ENCODE measurements at places on chromosomes 5 and 9.

GRCh38 chr5:45521067-45521466, 175.1 kb downstream of the HCN1 start:
- no peak for DNase-seq

DNA sequence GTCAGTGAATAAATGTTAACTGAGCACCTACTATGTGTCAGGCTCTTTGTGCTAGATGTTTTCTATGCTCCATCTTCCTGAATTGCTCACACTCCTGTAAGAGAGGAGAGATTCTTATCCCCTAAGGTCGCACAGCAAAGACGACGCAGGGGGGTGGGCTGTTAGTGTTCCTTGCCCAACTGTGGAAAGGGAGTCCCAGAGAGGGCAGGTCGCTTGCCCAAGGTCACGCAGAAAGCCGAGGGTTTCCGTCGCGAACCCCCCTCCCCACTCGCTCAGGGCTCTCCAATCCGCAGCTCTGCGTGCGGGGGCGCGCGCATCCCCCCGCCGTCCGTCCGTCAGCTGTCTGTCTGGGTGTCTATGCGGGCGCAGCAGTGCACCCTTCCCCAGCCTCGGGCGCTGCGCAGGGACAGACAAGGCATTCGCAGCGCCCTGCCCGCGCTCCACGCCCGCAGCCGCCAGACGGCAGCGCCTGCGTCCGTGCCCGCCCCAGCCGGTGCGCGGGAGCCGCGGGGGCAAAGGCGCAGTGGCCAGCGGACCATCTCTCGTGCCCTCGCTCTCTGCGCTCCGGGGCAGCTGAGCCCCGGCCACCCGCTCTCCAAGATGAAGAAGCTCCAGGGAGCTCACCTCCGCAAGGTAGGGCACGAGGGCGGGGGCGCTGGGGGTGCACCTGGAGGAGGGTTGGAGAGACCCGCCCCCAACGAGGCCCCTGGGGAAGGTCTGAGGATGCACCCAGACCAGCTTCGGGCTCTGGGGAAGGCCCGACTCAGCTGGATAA, at the start of gene SLC6A7:
TSS of gene SLC6A7 (plus strand) at position 335 of the 775 bp plus-strand sequence. CDS start at position 601, 266 bp downstream.
- DNase-seq: no peak

DNA sequence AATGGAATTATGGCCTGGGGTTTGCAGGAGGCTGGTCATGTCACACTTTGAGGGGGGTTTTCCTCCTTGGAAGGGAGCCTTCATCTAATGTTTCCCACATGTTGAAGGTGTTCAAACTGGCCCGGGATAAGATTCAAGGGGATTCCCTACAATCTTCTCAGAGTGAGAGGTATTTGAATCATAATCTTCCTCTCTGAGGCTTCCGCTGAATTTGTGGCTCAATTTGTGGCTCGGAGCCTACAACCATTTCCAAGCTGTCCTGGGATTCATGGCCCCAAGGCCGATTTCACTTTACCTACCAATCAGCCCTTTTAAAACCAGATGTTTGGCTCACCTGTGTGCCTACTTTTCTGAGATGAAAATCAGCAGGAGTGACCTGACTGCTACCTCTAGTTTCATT, 3.9 kb downstream of the TNC start:
- no peak for DNase-seq

DNA sequence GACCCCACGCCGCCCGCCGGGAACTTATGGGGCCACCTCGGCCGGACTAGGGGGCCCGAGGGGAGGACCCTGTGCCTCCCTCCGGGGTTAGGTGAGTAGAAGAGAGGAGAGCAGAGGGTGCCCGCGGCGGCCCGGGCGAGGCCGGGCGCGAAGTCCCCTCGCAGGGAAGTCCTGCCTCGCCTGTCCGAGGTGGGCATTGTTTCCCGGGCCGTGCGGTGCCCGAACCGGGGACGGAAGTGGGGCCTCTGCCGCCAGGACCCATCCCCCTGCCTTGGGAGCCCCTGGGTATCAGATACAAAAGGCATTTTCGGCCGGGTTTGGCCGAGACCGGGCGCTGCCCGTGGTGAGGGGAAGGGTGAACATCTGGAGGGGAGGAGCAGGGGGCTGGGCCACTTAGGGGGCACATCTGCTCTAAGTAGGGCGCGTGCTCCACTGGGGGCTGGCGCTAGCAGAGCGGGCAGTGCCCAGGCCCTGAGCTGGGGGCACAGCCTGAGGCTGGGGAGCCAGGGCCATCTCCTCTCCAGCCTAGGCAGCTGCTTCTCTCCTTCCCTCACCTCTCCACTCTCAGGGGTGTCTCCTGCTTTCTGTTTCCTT, 48.2 kb downstream of the DAB2IP start:
- DNase-seq: no peak

DNA sequence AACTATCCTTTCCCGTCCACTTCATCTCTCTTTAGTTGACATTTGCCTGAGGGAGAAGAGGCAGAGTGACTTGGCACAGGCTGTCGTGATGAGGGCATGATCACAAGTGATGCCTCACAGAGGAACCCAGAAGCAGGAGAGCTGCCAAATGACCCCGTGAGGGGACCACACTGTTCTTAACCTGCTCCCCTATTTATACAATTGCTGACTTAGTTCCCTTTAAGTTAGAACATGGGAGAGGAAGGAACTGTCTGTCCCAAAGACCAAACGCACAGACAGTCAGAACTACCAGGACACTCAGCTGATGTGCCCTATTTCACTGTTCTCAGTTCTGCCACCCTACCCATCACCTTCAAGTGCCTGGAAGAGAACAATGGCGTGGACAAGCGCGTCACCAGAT, 73.7 kb downstream of the SLC1A3 start:
- no peak for DNase-seq

DNA sequence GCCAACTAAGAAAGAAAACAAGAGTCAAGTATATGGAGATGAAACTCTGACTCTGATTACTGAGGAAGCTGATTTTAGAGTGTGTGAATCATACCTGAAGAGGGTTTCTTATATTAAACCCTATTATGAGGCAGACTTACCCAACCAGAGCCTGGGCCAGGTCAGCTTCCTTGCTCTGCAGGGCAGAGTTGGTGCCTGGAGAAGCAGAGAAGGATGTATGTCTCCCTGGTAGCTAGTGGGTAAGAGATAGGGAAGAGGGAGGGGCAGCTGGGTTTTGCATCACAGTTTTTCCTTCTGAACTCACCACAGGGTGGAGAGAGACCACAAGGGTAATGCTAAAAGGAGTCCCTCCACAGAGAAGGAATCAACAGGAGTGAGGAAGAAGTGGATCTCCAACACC, 104.1 kb downstream of the CMYA5 start:
- no peak for DNase-seq

DNA sequence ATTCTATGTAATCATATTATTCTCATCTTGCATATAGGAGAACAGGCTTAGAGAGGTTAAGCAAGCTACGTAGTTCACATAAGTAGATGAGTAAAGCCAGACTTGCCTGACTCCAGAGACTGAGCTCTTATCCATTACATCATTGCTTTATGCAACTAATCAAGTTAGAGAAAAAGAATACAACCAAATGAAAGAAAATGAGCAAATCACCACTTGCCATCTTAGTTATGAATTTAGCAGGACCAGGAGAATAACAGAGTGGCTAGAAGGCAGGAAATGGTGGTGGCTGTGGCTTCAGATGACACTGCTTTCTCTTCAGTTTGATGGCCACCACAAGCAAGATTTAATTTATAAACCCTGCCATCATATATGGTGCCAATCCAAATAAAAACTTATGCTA, 26.6 kb downstream of the POC5 start:
- no peak for DNase-seq

- DNase-seq: no peak
These were observed 61.7 kb downstream of the SLC38A9 start for GRCh38 chr5:55650386-55650785.

DNA sequence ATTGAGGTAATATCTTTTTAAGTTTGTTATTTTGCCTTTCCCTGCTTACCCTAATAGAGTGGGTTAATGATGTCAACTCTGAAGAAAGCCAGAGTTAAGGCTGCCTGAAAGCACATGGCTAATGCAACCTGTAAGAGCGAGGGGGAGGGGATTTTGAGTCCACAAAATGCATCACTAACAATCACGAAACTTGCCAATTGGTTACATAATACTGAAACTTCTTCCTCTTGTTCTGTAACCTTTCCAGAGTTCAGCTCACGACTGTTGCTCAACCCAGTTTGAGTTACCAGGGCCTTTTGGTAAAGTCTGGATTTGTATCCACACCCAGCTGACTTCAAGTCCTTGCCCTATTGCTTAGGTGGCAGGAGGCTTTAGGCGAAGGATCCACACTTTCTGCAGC, 308.8 kb downstream of the EFNA5 start:
- no peak for DNase-seq

GRCh38 chr5:174101195-174101730, 55.8 kb downstream of the NSG2 start:
- no peak for DNase-seq

GRCh38 chr9:32554591-32554990, 2.2 kb upstream of the TOPORS start:
- DNase-seq: no peak

GRCh38 chr9:26244661-26245451, 566.6 kb upstream of the TUSC1 start:
- no peak for DNase-seq

- DNase-seq: no peak
These were observed 10.8 kb downstream of the FIBCD1 start for GRCh38 chr9:130927995-130928900.

DNA sequence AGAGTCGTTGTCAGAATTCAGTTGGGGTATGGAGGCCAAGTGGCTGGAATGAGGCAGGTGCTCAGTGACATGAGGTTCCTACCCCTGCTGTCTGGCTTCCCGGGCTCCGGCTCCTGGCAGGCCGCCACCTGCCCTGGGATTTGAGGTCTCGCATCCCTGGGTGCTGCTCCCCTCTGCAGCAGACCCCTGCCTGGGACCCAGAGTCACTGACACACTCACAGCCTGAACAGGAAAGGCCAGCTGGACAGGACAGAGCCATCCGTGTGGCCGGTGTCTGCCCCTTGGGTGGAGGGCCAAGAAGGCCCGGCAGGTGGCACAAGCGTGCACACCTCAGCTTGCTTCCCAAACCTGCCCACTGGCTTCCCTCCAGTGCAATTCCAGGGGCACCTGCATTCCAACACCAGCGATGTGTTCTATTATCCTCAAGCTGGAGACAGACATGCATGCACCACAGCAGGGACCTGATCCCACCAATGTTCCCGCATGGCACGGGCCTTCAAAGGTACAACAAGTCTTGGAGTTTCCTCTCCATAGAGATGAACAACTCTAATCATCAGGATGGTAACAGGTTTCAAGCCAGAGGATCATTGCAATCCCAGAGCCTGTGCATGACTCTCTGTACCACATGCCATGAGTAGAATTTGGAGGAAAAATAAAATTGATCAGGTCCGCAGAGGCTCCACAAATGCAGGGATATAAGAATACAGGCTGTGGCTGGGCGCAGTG, 45.6 kb upstream of the RNF130 start:
- DNase-seq: no peak

DNA sequence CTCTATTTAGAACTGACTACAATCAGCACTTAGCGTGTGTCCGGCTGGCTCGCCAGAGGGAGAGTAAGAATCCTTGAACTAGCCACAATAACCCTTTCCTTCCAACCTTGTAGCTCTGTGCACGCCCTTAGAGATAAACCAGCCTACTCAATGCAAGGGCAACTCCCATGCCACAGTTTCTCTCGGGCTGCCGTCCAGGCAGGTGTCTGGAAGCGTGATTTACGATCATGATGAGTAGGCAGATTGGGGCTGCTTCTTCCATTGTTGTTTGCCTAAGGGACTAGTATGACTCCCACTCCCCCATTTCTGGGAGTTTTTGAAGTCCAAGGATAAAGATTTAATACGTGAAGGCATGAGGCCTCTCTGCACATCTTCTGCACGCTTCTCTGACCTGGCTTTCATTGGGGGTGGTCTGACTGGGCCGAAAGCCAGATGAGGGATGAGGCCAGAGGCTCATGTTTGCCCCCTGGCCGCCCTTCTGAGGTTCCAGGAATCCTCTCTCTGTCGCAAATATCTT, 134.0 kb upstream of the MYO10 start:
- DNase-seq: no peak

DNA sequence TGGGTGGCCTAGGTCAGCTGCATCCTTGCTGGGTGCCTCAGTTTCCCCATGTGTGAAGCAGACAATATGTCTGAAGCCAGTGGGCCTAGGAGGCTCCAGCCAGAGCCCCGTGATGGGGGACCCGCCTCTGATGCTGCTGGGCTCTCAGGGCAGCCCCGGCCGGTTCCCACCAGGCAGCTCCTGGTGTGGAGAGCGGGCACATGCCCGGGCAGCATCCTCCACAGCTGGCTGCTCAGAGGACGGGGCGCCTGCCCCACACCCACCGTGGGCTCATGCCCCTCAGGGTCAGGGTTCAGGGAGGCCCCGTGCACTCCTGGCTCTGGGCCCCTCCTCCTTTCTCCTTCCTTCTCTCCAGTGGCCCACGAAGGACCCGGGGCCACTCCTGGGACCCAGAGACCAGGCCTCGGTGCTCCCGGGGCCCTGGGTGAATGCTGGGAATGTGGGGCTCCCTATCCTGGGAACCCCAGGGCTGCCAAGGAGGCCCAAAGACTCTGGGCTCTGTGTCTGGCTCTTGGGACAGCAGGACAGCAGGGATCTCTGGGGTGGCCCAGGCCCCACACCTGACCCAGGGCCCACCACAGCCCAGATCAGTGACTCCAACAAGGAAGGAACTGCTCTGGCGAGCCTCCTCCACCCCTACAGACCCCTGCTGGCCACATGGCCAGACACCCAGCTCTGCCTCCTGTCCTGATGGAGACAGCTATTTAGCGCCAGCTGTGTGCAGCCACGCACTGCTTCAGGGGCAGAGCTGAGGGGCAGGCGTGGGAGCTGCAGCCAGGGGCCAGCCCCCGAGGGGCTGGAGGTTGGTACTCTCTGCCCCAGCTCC, 39.5 kb upstream of the EGFL7 start:
- no peak for DNase-seq

DNA sequence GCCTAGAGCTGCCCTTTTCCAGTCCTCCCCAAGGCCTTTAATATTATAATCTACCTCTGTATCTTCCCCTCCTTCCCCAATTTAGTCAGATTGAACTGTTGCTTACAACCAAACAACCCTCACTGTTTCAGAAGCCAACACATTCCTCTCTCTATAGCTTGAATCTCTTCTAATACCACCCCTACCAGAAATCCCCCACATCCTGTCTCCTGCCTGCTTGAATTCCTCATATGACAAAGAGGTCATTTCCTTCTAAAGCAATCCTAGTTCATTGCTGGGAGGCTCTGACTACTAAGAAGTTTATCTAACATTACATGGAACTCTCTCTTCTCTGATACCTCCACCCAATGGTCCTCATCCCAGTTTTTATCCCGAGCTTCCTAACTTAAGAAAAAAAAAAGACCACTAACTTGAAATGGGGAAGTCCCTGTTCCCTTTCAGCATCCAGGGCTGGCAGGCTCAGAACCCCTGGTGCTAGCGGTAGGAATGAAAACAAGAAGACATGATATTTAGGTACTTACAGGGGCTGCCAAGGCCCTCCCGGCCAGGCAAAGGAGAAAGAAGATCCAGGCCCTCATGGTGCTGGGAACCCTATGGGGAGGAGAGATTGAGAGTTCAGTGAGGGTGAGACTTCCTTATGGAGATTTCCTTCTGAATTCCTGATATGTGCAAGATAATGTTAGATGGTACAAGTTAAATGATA, 11.0 kb downstream of the SPARC start:
- no peak for DNase-seq

GRCh38 chr9:124140941-124141568, 116.7 kb upstream of the NEK6 start:
- no peak for DNase-seq
